ENCODE measurements at places on chromosomes 12 and 14.

- no peak for DNase-seq
Observed at GRCh38 chr12:110560946-110561345, 22.2 kb downstream of the PPTC7 start.

DNA sequence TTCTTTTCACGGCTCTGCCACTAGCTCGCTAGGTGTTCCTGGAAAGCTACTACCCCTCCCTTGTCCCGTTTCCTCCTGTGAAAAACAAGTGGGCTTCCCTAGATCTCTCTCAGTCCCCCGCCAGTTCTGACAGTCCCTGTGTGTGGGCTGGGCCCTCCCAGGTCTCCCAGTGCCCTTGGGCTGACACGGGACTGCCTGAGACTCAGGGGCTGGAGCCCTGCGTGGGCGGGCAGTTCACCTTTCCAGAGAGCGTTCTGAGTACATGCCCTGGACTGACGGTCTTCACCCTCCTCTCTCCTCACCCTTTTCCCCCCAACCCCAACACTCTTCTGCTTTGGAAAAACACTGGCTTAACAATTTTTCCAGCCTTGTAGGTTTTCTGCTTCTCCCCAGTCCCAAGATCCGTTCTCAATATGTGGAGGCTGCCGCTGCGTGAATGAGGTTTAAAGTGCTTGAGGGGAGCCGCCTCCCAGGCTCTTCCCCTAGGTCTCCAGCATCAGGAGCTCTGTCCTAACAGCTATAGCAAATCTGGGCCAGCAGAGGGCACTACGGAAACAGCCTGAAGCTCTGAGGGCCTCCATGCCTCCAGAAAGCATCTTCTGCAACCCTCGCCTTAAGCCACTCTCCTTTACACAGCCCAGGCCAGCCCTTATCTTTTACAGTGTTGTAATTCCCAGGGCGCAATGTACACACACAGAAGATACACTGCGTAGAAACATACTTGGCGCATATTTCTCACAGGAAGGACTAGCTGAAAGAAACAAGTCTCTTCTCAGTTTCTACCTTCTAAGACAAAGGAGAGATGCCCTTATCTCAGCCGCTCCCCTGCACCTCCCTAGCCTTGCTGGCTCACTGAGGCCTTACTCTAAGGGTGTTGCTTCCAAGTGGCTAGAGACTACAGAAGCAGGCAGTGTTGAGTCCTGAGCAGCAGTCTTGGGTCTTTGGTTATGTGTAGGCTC is 10.4 kb upstream of the DCD start:
- no peak for DNase-seq

- DNase-seq, result no peak
Observed at GRCh38 chr12:19847294-19848059, 408.2 kb downstream of the AEBP2 start.

- no peak for DNase-seq
Observed at GRCh38 chr14:102584871-102585869, 7.3 kb upstream of the RCOR1 start.

GRCh38 chr12:119998471-119999245 is 9.6 kb downstream of the BICDL1 start:
- DNase-seq, result no peak

Measured in central memory CD4-positive, alpha-beta T cell (primary cell).